ENCODE measurements at places on chromosomes 6 and 20.

GRCh38 chr6:138443979-138444378 lies 40.0 kb downstream of the HEBP2 start:
- no peak for ATAC-seq

GRCh38 chr20:16028923-16029322 lies 544.3 kb downstream of the KIF16B start:
- ATAC-seq = no peak

- no peak for ATAC-seq
These were observed 569.1 kb upstream of the ID4 start for GRCh38 chr6:19268117-19268516.

GRCh38 chr20:62778601-62779416 lies 17.5 kb upstream of the MRGBP start:
- no peak for ATAC-seq

Data from esophagus mucosa (tissue), 1 donor.